Glomerular endothelial cell (primary cell): ENCODE measurements at places on chromosomes 6 and 20. TPM values are rescaled to one million over a fixed set of nuclear protein-coding genes. Genes with fewer than 3 reads are reported as not detected.

Gene ZSCAN16
- 4.3 and 6.0 TPM in 2 replicates for total RNA-seq

Gene NRSN1
- not detected in 2 replicates for total RNA-seq

Gene TMC2
- total RNA-seq: not detected in 2 replicates

Gene PHACTR1
- total RNA-seq: 17.0 and 22.8 TPM in 2 replicates

Gene CFAP206
- 0.35 and 0.97 TPM in 2 replicates for total RNA-seq

Gene CST5
- total RNA-seq: not detected in 2 replicates

Gene SLC25A27
- 2.2 and 2.6 TPM in 2 replicates for total RNA-seq

GRCh38 chr6:155155787-155156447, 107.9 kb upstream of the CLDN20 start:
- DNase-seq: no peak

DNA sequence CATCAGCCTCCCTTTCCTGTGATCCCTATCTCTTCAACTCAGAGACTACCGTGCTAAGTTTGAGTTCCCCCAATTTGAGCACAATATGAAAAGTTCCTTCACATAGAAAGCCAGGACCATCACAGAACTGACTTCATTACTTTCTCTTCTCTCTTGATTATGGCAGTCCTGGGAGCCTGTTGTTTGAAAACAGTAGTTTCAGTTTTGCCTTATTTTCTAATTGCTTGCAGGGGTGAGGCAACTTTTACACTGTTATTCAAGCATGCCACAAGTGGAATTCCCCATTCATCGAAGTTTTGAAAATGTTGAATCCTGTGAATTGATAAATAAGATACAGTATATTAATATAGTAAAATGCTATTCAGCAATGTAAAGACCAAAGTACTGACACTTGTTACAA, 569.7 kb upstream of the MARCKS start:
- no peak for DNase-seq

- no peak for DNase-seq
Measured at GRCh38 chr20:5919626-5920544, 30.4 kb downstream of the TRMT6 start.

GRCh38 chr6:112227992-112228391, 26.4 kb downstream of the LAMA4 start:
- DNase-seq: no peak

DNA sequence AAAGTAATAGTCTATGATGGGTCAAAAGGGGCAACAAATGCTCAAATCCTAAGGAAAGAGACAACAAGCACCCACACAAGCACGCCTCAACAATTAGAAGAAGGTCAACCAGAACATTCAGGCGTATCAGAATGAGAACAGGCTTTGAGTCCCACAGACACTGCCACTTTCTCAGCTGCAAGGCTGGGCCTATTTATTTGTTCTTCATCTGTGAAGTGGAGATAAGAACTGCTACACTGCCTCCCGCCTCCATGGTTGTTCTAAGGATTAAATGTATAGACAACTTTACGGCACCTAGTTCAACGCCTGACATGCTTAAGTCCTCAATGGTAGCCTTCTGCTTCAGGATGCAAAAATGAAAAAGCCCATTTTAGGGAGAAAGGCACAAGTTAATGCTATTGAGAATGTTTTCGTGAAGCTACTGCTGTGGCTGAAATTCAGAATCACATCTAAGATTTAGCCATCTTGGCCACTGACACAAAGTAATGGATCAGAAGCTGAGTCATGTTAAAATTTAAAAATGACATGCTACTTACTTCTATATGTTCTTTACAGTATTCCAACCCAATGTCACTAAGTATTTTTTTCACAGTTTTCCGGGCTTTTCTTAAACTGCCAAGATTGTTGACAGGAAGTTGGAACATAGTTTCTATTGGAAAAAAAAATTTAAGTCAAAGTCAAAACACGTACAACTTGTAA, 27.7 kb downstream of the ADNP start:
- no peak for DNase-seq

DNA sequence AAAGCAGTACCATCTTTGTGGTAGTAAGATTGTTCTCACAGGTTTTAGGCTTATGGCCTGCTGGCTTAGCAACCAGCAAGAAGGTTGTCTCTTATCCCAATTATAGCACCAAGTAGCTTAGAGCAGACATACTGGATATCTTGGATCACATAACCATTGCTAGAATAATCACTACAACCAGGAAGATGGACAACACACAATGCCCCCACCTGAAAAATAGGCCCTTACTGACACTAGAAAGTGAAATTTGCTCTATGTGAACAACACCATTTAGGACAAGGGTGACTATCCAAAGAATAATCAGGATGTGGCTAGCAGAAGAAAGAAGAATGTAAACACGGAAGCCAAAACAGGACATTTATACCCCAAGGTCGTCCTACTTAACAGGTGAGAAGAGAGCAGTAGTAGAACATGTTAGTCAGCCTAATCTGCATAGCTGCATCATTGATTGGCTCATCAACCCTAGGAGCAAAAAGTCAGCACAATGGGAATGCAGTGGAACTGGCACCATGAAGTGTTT, 172.7 kb upstream of the MARCKS start:
- DNase-seq: no peak

GRCh38 chr20:18056174-18057100, 1.3 kb downstream of the OVOL2 start:
- no peak for DNase-seq

DNA sequence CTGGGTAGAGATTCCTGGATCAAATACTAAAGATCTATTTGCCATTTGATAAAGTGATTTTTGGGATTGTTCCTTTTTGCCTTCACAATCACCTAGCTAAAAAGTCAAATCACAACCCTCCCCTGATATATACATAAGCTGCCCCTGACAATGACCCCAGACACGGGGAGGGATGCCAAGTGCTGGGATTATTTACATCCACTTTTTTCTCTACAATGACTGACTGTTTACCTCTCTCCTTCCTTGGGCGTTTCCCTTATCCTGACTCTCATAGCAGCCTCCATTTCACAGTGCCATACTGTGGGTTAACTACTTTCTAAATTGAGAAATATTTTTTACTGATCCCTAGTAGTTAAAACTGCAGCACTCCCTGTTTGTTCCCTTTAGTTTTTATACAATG, 150.8 kb upstream of the TMEM170B start:
- DNase-seq: no peak

DNA sequence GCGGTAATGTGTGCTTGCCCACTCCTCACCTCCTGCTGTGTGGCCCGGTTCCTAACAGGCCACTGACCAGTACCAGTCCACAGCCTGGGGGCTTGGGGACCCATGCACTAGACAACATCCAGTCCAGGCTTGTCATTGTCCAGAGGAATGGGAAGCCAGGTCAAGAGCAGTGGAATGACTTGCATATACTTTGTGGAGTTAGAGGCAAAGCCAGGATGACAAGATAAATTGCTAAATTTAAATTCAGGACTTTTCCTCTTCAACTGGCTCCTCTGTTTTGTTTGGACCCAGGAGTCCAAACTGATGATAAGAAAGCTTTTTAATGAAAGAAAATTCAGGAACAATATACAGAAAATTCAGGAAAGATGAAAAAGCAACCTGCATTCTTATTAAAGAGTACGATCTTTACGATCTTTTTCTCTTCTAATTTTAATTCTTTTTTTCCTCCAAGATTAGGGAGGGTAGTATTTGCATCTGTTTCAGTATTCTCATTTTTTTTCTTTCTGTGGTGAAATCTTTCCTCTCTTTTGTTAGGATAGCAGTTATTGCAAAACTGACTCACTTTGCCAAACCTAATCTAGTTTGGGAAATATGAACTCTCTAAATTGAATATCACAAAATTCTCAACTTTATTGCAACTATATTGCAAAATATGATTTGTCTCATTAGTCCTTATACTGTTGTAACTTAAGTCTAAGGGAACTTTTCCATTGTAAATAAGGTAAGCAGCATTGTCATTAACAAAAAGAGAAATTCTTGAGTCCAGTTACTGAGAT, 48.2 kb downstream of the DCBLD1 start:
- no peak for DNase-seq
